Fibroblast of skin of back (primary cell): ENCODE measurements at places on chromosomes 6 and 20.

DNA sequence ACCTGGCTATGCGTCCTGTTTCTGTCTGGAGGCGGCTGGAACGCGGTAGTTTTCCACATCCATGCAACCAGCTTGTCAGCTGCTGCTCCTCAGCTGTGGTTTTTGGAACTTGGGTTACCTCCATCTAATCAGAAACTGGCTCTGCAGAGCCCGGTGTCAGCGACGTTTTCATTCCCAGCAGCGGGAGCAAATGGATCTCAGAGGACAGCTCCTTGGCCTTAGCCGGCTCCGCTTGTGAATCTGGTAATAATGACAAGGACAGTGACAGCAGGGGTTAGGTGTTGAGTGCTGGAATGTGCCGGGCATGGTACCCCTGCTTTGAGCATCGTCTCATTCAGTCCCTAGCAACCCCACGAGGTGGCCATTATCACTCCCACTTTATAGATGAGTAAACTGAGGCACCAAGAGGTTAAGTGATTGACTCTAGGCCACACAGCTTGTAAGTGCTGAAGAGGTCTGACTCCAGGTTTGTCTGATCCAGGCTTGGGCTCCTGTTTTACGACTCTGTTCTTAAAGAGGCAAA, 1.3 kb downstream of the SLCO4A1 start:
- no peak for DNase-seq

GRCh38 chr6:27617046-27617687, 144.3 kb upstream of the ZNF184 start:
- DNase-seq, result no peak

DNA sequence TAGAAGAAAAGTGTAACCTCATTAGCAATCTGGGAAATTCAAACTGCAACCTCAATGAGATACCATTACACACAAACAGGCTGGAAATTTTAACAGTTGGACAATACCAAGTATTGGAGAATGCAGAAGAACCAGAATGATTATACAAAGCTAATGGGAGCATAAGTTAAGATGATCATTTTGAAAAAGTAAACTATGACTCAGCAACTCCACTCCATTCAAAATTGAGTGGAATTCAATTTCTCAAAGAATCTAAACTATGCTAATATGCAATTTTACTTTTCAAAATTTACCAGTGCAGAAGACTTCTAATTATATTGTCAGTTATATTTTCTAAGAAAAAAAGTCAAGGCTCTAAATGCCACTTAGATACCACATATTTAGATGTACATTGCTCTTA, 17.2 kb downstream of the GPLD1 start:
- DNase-seq, result peak; percentile 40

DNA sequence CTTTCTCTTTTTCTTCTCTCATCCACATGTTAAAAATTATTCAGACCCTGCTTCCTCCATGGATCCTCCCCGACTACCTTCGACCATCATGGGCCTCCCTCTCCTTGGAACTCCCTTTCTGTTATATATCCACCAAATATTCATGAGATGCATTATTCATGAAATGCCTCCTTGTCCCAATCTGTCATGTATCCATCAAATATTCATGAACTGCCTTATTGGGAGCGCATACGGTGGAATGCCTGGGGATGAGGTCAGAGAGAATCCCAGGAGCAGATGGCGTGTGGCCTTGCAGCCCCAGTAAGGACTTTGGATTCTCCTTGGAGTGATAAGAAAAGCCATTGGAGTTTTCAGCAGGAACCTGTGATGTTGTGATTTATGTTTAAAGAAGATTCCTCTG, 97.0 kb downstream of the NRN1 start:
- no peak for DNase-seq

DNA sequence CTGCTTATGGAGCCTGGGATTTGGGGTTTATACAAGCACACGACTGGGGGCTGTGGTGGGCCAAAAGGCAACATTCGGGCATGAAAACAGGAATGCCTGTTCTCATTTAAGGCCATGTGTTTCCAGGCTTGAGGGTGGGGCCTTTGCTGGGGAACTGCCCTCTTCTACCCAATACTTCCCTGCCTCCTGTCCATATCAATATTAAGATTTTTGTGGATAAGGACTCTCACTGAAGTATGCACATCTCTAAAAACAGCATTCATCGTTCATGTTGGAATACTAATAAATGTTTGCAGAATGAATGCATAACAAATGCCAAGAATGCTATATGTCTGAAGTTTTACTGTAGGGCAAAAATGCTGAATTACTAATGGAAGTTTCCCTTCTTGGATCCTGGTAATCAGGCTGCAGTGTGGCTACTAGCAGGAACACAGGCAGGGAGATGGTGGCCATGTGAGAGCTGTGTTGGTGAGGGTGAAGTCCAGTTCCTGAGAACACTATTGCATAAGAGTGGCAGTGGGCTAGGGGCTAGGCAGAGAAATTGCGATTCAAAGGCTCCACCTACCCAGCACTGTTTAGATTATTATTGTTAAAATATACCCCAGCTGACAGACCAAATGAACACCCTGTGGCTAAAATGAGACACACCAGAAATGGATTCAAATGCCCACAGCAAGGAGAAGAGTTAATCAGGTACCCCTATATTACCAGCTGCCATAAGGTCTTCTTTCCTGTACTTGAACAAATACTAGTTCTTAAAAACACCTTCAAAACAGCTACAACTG, 644.3 kb downstream of the EPM2A start:
- no peak for DNase-seq

DNA sequence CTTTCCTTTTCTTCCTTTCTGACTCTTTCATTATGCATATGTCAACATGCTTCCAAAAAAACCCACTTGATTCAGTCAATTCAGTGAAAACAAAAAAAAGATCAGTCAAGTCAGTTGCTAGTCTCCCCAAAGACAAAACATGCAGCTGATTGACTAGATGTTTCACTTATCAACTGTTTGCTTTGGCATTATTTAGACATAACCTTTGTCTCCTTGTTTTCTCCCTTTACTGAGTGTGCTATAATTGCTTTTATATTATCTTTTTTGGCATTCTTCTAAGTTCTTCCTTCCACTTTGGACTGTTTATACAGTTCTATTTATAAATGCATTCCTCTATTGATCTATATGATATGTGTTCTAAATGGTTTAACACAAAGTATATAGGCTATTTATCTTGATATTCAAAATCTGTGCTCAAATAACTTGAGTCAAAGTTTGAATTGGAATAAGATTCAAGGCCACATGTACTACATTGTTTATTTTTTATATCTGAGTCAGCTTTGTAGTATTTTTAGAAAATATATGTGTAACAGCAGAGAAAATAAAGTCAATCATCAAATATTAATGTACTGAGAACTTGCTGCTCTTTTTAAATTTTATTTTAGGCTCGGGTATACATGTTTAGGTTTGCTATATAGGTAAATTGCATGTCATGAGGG, 260.5 kb downstream of the CENPW start:
- peak; percentile 29 for DNase-seq

DNA sequence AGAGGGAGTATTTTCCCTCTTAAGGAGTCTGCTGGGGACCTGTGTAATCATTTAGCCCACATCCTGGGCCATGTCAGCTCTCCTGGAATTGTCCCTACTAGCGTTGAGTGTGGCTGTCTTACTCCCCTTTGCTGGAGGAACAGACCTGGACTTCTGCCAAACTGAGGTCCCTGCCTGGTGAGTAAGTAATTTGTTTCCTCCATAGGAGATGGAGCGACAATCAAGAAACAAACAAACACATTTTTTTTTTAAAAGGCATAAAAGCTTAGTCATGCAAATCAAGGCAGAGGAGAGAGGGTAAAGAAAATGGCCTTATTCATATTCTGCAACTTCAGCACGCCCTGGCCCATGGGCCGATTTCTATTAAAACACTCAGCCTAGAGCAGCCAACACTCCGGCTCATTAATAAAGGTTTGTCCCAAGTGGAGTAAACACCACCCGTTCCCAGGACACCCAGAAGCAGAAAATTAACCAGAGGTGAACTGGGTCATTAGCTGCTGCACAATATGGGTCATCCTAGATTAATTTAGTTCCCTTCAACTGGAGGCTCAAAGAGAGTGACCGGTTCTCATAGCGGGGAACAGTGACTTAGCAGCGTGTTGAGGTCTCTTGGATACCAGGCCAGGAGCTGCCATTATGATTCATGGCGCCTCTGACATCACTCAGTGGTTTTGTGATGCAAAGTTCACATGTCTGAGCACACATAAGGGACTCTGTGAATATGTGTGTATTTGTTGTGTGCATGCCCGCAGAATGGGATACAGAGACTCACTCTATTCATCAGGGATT, 165.0 kb upstream of the SULF2 start:
- DNase-seq, result peak; percentile 82

GRCh38 chr6:45533386-45533785, 155.7 kb upstream of the SUPT3H start:
- no peak for DNase-seq

DNA sequence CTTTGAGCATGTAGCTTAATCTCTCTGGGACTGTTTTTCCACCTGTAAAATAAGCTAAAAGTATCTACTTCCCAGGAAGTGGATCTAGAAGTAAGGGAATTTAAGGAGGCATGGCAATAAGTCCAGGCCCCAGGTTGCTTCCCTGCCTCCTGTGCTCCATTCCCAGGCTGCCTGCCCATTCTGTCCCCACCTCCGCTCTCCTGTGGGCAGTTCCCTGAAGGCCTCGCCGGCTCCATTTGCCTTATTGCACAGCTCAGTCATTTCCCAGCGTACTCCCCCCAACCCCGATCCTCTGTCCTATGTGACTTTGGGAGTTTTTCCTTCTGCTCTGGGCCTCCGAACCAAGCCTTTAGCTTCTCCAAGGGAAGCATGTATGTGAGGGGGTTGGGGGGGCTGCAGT, 4.6 kb downstream of the SLC29A1 start:
- no peak for DNase-seq

DNA sequence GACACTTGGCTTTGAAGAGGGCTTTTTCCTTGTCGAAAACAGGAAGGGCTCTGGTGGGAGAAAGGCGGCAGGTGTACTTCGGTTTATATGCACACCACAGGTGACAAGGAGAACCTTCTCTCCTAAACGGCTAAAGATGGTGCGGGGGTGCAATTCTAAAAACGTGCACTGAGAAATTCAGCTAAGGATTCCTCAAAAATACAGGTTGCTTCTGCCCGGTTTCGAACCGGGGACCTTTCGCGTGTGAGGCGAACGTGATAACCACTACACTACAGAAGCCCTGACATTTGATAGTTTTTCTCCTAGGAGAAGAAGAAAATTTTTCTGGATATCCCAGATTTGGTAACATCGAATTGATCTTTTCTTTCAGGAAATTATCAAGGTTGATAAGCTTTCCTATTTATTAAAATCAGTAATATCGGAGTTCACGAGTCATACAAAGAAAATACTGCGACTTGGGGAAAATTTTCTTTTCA, 32.0 kb downstream of the POM121L2 start:
- peak; percentile 51 for DNase-seq

DNA sequence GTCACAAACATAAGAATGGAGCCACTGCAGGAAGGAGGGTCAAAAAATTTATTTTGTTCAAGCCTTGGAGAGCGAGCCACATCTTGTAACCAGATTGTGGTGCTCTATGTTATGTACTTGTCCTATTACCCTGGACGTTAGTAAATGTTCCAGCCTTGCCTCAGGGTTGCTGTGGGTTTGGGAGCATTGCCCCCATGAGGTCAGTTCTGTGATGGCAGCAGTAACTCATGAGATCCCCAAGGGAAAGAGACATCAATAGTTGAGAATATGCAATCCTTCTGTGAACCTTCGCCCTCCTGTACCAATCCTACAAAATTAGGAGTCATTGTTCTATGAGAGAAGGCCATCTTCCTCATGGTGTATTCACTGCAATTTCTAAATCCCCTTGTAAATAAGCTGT, 16.4 kb upstream of the CFAP206 start:
- DNase-seq, result peak; percentile 34

GRCh38 chr20:63903796-63904561, 9.1 kb downstream of the DNAJC5 start:
- DNase-seq, result no peak

- peak; percentile 2 for DNase-seq
Observed at GRCh38 chr6:142569676-142570075, 267.9 kb downstream of the ADGRG6 start.

- no peak for DNase-seq
Observed at GRCh38 chr20:3740615-3741301, 8.3 kb downstream of the HSPA12B start.

GRCh38 chr6:75893058-75893775, 144.2 kb downstream of the MYO6 start:
- DNase-seq, result peak; percentile 76

DNA sequence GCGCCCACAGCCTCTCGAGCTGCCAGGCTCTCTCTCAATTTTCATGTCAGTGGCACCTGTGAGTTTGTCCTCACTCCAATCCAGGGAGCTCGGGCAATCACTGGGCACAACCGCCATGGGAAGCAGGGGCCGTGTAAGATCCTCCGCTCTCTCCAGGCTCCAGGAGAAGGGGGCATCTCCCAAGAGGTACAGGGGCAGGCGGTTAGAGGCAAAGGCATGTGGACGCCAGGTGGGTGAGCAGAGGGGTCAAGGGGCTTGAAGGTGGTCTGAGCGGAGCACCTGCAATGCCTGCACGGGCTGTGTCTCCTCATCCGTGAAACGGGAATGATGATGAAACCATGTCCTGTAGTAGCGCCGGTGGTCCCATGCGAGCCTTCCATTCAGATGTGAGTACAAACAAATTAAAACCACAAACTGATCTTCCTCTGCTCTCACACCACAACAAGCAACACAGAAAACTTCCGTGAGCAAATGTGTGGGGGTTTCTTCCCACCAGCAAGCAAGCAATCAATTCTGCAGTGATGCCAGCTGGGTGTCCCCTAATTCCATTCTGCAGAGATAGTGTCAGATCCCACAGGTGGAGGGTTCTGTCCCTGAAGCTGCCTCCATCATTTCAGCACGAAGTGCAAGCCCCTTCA, 222.5 kb upstream of the PMEPA1 start:
- DNase-seq, result no peak

DNA sequence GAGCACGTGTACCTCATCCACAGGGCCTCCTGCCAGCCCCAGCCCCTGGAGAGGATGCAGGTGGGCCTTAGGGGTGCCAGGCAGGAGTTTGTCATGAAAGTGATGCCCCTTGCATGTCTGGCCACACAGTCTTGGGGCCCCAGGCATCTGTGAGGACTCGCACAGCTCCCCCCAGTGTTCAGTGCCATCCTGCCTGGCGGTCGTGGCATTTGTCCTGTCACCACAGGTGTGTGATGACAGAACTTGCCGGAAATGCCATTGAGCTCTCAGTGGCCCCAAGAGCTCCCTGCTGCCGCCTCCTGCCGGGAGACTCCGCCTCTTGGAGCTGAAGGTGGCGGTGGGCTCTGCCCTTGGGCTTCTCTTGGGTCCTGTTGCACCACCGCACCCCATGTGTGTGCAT, 30.6 kb upstream of the ADRM1 start:
- DNase-seq, result no peak

DNA sequence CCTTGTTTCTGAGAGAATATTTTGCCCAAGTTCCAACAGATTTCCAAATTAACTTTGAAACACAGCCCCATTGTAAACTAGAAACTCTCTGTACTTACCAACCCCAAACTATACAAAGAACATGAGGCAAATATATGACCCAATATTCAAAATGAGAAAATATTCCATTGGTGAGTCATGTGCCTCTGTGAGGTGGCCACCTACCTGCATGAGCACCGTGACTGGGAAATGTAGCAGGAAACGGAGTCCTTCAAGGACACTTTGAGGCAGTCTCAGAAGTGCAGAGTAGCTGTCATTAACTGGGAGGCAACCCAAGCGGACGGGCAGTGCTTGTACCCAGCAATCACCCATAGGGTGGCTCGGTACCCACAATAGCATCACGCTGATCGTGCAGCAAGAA, 335.5 kb upstream of the NOX3 start:
- DNase-seq, result no peak
